ENCODE measurements at places on chromosomes 3 and 15. TPM values are rescaled to one million over a fixed set of nuclear protein-coding genes. Genes with fewer than 3 reads are reported as not detected.

DNA sequence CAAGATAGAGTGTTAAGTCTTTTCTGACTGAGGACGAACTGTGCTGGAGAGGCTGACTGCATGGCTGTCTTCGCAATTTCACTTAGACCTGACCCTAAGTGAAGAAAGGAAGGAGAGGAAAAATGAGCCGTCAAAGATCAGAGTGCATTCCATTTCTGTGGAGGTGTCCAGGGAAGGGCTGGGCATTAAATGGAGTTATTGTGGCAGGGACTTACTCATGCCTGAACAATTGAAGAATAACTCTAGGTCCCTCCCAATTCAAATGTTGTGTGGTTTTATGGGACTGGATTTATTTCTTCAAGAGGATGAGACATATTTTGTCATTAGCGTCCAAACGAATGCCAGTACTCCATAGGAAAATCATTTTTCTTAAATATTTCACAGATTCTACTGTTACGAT lies 187.3 kb upstream of the CFAP20DC start:
- H3K27me3 ChIP-seq = no peaks in the 10 kb centered on the region
- no peaks in the 10 kb centered on the region for H3K36me3 ChIP-seq
- peaks cover 49% of the 10 kb centered on the region for H3K4me1 ChIP-seq
- DNase-seq = peak; percentile 91
- peak overlapping the region; percentile 82 for H3K27ac ChIP-seq

- DNase-seq = no peak
- H3K27me3 ChIP-seq = no peaks in the 10 kb centered on the region
- no peak overlapping the region for H3K4me3 ChIP-seq
- peaks cover 12% of the 10 kb centered on the region for H3K4me1 ChIP-seq
- H3K27ac ChIP-seq = no peak overlapping the region
These were observed 72.0 kb upstream of the HERC1 start for GRCh38 chr15:63905558-63906265.

The C3orf20 gene
- not detected for total RNA-seq

DNA sequence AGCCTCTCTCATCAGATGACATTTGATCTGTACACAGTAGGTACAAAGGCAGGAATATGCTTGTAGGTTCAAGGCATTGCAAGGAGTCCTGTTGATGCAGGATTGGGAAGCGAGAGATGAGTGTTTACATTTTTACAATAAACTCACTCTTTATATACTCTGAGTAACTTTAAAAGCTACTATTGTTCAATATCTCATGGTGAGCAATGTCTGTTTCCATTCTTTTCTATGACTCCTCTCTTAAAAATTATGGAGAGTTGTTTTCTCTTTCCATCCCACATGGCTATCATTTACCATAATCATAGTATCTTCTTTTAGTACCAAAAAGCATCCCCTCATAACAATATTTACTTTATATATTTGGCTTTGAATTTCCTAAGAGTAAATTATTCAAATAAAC lies 314.0 kb upstream of the CDIN1 start:
- H3K4me3 ChIP-seq = no peak overlapping the region
- H3K4me1 ChIP-seq = no peaks in the 10 kb centered on the region
- no peaks in the 10 kb centered on the region for H3K27me3 ChIP-seq
- no peak overlapping the region for H3K27ac ChIP-seq
- peak; percentile 17 for DNase-seq
- no peaks in the 10 kb centered on the region for H3K36me3 ChIP-seq

All from PC-3 (cell line).